ENCODE measurements at places on chromosomes 7 and 10.

DNA sequence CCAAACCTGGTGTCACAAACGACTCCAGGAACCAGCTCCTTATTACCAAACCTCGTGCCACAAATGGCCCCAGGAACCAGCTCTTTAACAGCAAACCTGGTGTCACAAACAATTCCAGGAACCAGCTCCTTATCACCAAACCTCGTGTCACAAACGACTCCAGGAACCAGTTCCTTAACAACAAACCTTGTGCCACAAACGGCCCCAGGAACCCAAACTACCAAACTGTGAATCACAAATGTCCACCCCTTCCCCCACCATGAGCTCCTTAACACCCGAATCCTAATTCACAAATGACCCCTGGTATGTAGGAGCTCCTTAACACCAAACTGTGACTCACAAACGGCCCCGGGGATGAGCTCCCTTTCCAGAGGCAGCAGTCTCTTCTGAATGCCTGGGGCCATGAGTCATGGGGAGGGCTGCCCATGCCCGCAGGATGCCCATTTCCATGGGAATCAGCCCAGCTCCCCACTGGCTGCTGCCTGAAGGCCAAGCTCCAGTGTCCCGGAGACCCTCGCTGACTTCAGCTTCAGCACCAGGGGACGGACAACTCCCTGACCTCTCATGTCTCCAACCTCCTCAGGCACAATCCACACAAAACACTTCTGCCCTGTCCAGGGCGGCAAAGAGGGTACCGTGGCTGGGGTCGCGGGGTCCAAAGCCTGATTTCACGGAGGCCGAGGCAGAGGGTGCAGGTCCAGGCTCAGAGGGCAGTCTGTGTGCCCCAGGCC lies 213.1 kb downstream of the ELFN1 start:
- no peak for DNase-seq

DNA sequence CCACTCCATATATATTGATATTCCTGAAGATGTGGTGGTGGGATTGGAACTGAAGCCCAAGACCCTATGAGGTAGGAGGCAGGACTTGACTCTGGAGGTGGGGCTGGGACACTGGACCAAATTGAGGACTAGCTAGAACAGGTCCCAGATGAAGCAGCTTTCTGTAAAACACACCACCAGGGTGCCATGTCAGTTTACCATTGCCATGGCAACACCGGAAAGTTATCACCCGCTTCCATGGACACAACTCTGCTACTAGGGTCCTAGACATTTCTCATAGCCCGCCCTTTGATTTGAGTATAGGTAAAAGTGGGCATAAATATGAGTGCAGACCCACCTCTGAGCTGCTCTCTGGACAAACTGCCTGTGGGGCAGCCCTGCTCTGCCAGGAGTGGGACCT lies 490.5 kb upstream of the PFKP start:
- no peak for DNase-seq

GRCh38 chr10:89887830-89888229 lies 186.4 kb downstream of the KIF20B start:
- no peak for DNase-seq

- DNase-seq = peak; percentile 52
Observed at GRCh38 chr10:132142396-132143161, 44.2 kb upstream of the DPYSL4 start.

GRCh38 chr7:21938463-21938862 lies 7.2 kb downstream of the CDCA7L start:
- no peak for DNase-seq

GRCh38 chr10:8554574-8554973 lies 500.1 kb downstream of the GATA3 start:
- DNase-seq = no peak

GRCh38 chr7:55514546-55515265 lies 57.6 kb downstream of the VOPP1 start:
- DNase-seq = no peak

DNA sequence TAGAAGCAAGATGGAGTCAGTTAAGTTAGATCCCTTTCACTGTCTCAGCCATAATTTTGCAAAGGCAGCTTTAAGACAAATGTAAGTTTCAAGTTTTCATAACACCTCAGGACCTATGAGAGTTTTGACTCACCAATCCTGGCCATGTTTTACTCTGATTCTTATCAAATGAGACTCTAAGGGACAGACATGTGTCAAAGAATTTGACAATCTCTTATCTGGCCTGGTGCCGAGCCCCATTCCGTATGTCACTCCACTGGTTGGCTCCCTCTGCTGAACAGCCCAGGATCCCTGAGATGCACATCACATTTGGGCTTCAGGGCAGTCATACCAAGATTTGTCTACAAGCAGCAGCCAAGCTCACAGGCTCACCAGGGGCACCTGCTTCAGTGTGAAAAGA lies 187.6 kb upstream of the STK17A start:
- DNase-seq = no peak

GRCh38 chr7:92824901-92825480 lies 11.4 kb downstream of the CDK6 start:
- no peak for DNase-seq

DNA sequence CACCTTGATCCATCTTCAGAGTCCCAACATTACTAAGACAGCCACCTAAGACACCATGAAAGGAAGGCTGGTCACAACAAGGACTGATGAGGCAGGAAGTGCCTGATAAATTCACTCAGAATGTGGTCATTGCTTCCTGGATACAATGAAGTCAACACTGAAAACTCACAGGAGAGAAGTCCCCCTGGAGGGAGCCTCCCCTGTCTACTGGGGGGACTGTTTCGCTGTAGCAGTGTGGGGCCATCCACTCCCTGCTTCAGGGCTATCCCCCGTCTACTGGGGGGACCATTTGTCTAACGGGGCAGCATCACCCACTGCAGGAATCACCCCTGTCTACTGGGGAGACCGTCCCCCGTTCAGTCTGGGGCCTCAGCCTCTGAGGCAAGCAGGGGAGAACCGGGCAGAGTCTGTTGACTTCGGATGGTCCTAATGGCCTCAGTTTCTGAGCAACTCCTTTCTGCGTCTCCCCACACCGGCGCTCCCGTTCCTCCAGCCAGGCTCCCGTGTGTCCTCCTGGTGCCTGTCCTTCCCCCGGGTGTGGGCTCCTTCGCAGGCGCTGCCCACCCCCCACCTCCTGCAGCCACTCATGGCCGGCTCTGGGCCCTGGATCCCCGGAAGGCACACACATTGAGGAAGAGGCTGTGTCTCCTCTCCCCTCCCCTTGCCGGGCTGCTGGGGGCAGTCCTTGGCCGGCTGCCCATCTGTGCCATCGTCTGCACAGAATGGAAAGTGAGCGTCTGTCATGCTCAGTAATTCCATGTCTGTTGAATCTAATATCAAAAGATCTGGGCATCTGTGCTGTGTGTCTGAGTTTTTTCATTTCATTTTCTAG lies 59.9 kb upstream of the DNAJB6 start:
- no peak for DNase-seq

DNA sequence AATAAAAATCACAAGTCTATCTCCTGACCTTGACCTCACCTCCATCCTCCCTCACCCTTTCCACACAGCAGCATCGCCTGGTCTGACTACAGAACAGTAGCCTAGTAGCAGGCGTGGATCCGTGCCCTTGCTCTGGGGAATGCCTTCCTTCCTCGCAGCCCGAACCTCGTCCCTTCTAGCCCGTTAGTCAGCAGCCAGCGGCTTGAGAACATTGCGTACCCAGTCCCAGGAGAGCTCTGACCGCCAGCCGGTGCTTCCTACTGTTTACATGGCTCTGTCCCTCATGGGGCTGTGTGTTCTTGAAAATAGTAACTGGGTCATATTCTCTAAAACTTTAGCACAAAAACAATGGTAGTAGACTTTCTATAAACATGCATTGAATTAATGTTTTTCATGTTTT lies 682.7 kb upstream of the IGFBP3 start:
- no peak for DNase-seq
